ENCODE measurements at places on chromosomes 5 and 9.

DNA sequence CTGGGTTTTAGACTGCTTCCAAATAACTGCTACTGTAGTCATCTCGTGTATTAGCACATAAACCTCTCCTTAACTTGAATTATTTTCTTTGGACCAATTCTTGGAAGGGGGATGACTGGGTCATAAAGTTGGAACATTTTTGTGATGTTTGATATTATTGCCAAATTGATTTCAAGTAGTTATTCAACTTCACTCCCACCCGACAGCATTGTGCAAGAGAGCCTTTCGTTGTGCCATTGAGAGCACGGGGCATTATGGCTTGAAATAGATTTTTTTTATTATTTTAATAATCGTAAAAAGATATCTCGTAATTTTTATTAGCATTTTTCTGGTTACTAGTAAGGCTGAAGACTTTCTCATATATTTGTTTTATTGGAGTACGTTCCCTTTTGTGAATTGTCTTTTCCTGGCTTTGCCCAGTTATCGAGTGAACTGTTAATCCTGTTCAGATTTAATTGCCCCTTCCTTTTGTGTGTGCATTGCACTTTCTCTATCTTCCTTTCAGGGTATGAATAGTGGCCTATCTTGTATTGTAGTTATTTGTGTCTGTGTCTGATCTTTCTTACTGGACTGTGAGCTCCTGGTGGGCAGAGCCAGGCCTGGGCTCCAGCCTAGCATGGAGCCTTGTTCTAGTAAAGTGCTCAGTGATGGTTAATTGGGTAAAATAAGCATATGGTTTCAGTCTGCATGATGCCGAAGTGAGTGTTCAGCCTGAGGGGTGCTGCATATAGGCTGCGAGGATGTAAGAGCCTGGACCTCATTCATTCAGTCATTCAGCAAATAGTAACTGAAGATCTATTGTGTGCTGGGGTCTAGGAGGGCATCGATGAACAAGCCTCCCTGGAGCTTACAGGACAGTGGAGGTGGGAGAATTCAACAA, 93.5 kb upstream of the SHB start:
- DNase-seq = no peak

- no peak for DNase-seq
Observed at GRCh38 chr5:10063997-10064396, 185.7 kb downstream of the ATPSCKMT start.

DNA sequence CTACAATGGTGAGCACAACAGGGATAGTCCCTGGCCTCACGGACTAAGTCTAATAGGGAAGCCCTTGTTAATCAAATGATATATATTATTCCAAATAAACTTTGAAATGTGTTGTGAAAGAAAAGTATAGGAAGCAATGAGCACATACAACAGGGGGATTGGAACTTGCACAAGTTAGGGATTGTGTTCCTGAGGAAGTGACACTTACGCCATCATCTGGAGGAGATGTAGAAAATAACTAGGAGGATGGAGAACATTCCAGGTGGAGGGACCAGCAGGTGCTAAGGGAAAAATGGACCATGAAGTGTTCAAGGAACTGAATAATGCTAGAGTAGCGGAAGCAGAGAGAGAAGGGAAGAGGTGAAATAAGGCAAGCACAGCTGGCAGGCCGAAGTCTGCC, 18.8 kb upstream of the RPS23 start:
- DNase-seq = no peak

DNA sequence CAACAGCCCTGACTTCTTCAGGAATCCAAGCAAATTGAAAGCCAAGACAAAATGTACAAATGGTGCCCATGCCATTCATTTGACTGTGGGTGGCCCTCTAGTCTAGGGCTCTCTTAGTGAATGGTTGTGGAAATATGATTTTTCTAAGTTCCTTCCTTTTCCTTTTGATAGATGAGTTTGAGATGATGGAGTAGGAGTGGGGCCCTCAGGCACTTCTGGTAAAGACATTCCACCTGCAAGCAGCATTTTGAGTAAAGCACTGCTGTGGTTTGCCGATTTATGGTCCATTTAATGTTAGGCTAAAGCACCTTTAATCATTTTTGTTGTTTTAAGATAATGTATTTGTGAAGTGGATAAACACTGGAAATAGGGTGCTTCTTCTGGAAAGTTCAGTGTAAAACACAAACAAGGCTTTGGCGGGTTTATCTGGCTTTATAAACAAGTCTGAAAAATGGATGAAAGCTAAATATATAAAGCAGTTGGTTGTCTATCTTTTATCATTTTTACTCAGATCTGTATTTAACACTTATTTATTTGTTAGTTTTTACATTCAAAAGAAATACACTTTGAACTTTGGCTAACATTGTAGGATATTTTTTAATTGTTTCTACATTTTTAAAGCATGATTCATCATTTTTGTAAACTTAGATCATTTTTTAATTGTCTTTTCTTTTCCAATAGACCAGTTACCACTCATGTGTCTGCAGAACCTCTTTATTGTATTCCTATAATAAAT, 213.5 kb downstream of the PJA2 start:
- no peak for DNase-seq

DNA sequence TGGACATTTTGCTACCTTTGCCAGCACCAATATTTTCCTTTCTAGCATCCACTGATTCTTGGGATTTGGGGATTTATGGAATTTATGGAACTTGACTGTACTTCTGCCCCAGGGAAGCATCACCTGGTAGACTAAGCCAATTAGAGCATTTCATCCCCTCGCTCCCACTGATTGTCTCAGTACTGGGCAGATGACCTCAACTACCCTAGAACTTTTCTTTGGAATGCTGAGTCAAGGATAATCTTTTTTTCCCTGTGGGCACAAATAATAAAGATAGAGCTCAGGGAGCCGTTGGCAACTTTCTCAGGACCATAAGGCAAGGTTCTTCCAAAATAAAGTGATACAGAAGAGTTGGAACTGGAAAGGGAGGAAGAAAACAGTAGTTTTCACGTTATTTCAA, 438.4 kb downstream of the PLK2 start:
- DNase-seq = no peak
